Temporal lobe (tissue), 4 donors: ENCODE measurements at places on chromosomes 13 and 19. TPM values are rescaled to one million over a fixed set of nuclear protein-coding genes. Genes with fewer than 3 reads are reported as not detected.

The HCST gene
- not detected for total RNA-seq

The NTF4 gene
- not detected for total RNA-seq

The ZNF71 gene
- total RNA-seq = 14.8 TPM

The ZNF429 gene
- 22.1 TPM for total RNA-seq

The ZNF837 gene
- 0.74 TPM for total RNA-seq

The TSHZ3 gene
- 25.6 TPM for total RNA-seq

The KCNJ14 gene
- 1.2 TPM for total RNA-seq

The VWA8 gene
- 19.7 TPM for total RNA-seq

The THAP8 gene
- total RNA-seq = 2.2 TPM

The ADPRHL1 gene
- total RNA-seq = 0.74 TPM

The COL5A3 gene
- 1.7 TPM for total RNA-seq

The GNG7 gene
- total RNA-seq = 7.4 TPM

The FEM1A gene
- total RNA-seq = 13.3 TPM

The CEACAM16 gene
- not detected for total RNA-seq

The SMIM17 gene
- total RNA-seq = 9.8 TPM

The RASIP1 gene
- 3.9 TPM for total RNA-seq

The PSG7 gene
- total RNA-seq = not detected

The ZNF784 gene
- 3.2 TPM for total RNA-seq

The IGFL2 gene
- total RNA-seq = not detected

The SIGLEC5 gene
- total RNA-seq = 0.25 TPM
